ENCODE measurements at places on chromosomes 16 and 17.

DNA sequence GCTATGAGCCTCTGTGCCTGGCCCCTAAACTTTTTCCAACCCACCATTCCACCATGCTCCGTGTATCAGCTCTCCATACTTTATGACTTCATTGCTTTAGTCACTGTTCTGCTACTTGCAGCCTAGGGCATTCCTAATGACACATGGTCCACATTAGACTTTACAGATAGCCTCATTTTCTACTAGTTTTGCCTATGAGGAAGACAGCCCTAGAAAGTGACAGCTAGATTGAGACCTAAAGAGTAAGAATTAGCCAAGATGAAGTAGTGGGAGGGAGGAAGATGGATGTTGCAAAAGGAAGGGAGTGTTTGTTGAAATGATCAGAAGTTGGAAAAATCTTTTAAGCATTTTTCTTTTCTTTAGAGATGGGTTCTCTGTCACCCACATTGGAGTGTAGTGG, 11.0 kb downstream of the C16orf54 start:
- DNase-seq, result no peak

GRCh38 chr16:73717266-73717974, 579.2 kb upstream of the PSMD7 start:
- no peak for DNase-seq

- no peak for DNase-seq
Observed at GRCh38 chr16:25750488-25751216, 58.9 kb downstream of the HS3ST4 start.

DNA sequence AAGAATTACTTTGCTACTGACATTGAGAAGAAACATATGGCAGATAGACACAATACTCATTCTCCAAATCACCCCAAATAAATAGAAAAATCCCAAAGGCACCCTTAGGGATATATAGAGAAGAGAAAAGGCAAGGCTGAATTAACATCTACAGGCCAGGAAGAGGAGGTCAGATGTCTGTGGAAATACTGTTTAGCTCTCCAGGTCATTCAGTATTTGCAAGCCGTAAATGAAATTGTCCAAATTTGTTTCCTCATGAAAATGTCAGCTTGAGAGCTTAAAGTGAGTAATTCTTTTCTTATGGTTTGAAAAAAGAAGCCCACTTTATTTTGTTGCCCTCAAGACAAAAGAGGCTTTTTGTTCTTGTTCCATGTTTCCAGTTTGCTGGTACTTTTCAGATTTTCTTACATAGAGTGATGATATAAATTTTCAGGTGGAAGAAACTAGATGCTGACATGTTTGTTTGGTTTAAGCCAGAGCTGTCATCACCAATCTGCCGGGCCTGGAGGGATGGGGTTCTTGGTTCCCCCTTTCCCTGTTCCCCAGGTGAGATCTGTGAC, 189.0 kb downstream of the MAP2K4 start:
- no peak for DNase-seq

GRCh38 chr16:12489357-12489990, 314.2 kb downstream of the CPPED1 start:
- DNase-seq, result no peak

- DNase-seq, result no peak
Observed at GRCh38 chr16:15477802-15478201, 43.4 kb downstream of the BMERB1 start.

- no peak for DNase-seq
Observed at GRCh38 chr17:6780886-6781285, 4.9 kb downstream of the FBXO39 start.

- no peak for DNase-seq
Observed at GRCh38 chr17:65855245-65855644, 293.8 kb upstream of the AXIN2 start.

DNA sequence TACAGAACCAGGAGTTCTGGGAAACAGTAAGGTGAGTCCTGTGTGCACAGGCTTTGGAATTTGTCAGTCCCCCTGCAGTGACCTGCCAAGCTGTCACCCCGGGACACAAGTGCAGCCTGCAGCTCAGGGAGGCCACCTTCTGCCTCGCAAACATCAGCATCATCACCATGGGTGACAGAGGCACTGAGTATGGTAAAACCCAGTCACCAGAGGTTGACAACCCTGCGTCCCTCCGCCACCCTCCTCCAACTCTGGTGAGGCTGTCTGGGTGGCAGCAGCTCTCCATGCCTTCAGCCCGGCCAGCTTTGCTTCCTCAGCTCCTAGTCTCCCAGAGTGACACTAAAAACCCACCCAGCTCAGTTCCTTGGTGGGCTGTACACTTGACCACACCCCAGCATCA, 221.0 kb downstream of the CPPED1 start:
- no peak for DNase-seq

- DNase-seq, result no peak
Observed at GRCh38 chr16:67593288-67593687, 31.0 kb downstream of the CTCF start.

DNA sequence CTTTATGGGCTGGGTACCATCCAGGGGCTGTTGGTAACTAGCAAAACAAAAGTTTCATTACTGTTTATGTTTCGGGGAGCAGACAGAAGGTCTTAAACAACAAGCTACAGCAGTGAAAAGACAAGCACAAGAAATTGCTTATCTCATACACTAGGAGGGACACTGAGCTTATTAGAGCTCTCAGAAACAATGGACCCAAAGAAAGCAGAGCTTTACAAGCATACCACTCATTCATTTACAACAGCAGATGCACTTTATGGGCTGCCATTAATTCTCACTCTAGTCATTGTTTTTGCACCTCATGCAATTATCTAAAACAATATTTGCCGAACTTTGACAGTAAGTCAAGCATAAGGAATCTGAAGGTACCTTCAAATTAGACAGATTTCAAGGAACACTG, 10.0 kb downstream of the KRT16 start:
- DNase-seq, result no peak

DNA sequence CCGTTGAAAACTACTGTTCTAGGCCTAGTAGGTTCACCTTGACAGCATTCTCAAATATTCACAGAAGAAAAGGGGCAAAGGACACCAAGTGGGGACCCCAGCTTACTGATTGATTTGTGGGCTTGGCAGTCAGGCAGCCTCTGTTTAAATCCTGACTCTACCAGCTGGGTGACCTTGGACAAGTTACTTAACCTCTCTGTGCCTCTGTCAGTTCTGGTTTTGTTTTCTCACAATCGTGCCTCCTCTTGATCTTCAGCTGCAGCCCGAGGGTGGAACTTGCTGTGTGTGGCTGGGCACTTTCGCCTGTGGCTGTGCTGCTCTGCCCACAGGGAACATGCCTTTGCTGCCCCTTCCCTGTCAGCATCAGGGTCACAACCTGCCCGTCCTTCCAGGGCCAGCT, 17.8 kb downstream of the RAP1GAP2 start:
- DNase-seq, result no peak

- no peak for DNase-seq
Observed at GRCh38 chr17:36928471-36929345, 8.6 kb upstream of the LHX1 start.

DNA sequence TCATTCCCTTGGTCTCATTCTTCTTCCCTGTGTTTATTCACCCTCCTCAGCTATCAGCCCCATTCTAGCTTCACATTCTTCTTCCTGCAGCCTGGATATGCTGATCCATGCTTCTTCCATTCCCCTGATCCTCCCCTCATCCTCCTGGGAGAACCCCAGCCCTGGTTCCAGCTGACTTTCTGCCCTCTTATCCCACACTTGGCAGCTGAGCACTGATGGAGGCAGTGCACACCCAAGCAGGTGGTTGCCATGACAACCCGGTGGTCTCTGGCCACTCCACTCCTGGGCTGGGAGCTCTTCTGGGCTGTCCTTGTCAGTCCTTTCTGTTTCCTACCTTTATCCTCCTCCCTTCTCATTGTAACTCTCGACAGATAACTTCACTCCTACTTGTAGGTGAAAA, 16.7 kb upstream of the TUBG2 start:
- no peak for DNase-seq

GRCh38 chr16:11915114-11915643, 577 bp downstream of the GSPT1 start:
- DNase-seq, result no peak

- DNase-seq, result no peak
Observed at GRCh38 chr17:60941571-60941970, 263.9 kb downstream of the BCAS3 start.

GRCh38 chr17:74288785-74289184, 14.8 kb downstream of the DNAI2 start:
- DNase-seq, result no peak

DNA sequence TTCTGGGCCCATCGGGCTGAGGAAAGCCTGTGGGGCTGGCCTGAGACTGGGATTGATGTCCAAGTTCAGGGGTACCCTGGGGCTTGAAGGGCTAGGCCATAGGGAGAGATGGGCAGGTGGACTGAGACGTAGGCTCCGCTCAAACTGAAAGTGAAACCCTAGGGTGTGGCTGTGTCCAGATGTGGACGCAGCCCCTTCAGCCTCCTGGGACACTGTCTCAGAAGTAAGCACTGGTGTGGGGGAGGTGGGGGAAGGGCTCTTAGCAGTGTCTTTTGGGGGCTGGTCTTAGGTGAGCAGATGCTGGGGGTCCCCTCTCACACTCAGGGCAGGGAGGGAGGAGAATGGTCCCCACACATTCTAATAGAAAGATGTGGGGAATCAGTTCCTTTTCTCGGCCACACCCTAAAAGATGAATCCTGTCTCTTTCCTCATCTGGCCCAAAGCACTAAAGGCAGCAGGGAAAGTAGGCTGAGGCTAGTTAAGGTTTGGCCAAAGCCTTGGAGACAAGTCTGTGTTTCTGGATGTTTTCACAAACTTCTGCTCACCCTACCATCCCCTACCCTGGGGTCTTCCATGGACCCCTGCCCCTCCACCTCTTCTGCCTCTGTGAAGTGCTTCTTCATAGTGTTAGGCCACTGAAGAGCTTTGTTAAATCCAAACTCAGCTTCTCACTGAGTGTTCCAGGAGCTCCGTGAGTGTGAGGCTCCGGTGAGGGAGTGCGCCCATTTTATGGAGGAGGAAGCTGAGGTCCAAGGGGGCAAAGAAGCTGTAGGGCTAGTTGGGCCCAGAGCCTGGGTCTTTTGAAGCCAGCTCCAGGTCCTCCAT, 5.6 kb downstream of the FMNL1 start:
- no peak for DNase-seq

GRCh38 chr17:62966426-62967204, 580 bp downstream of the TANC2 start:
- peak; percentile 38 for DNase-seq

DNA sequence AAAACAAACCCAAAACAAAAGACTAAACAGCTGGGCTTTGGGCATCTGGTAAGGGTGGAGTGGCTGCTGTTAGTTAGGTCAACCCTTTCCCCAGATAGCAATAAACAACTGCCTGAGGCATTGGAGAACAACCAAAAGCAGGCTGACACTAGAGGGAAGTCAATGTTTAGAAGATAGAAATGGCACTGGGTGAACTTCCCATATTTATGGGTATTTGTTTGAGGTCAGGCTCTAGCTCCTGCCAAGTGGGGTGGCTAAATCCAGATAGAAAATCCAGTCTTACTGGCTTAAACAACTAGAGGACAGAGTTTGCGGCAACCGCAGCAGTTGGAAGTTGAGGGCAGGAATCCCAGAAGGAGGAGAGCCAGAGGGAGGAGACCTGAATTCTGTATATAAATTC, 79.4 kb downstream of the SDK2 start:
- DNase-seq, result no peak

GRCh38 chr17:55702150-55702549, 20.5 kb downstream of the TMEM100 start:
- no peak for DNase-seq

- DNase-seq, result no peak
Observed at GRCh38 chr17:68592682-68593641, 8.2 kb downstream of the FAM20A start.

- DNase-seq, result no peak
Observed at GRCh38 chr16:82621781-82622180, 5.0 kb upstream of the CDH13 start.

DNA sequence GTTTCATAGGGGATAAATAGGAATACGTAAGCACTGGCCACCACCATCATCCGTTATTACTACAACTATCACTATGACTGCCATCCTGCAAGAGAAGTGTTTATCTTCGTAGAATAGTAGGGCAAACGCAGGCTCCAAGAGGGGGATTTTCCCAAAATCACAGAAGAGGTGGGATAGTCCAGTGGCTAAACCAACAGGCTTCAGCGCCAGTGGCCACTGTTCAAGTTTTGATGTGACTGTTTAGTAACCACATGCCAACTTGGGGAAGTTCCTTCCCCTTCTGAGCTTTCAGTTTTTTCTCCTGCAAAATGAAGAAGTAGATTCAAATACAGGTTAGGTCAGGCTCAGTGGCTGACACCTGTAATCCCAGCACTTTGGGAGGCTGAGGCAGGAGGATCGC, 60.7 kb upstream of the GRIN2A start:
- no peak for DNase-seq

DNA sequence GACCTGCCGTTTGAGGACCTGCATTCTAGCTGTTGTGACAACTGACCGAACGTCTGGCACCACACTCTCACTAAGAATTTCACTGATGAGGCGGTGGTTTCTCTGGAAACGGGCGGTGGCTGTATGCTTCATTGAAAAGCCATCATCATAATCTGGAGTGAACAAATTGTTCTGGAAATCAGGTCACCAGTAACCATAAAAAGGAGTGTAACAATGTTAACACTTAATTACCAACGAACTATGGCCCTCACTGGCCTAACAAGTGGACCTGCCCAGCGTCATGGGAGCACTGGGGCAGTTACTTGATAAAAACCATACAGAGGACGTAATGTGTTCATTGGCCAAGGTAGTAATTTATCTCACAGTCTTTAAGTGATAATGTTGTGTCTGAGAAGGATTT, 15.4 kb downstream of the SMARCE1 start:
- DNase-seq, result no peak

DNA sequence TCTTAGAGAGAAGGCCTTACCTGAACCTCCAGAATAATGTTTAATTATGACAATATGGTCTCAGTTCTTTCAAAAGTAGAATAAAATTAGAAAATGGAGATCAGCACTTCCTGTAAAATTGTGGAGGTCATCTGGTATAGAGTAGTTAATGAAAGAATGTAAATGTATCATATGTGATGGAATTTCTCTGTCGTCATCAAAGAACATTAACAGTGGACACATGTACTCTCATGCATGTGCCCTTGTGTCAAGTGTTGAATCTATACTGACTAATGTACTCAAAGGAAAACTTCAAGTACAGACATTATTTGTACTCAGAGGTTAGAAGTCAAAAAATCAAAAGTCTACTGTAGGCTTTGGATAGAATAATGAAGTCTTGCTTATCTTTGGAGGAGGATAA, 129.2 kb upstream of the MYOCD start:
- DNase-seq, result no peak

DNA sequence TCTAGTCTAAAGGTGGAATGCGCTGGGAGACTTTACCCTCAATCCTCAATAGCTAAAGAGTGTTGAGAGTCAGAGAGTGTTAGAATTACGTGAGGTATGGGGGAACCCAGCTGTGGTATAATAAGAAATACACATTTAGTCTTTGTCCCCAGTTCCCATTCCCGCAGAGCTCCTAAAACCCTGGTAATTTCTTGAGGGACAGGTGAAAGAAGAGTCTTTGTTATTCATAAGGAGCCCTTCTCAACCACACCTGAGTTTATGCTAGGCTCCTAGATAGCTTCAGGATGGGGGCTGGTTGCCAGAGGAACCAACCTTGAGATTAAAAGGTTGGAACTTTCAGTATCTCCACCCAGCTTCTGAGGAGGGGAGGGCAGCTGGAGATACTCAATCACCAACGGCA, 5.8 kb downstream of the ZNF18 start:
- DNase-seq, result no peak

- DNase-seq, result peak; percentile 98
Observed at GRCh38 chr16:25109643-25110042, 1.9 kb upstream of the LCMT1 start.
